ENCODE measurements at places on chromosomes 7 and 10.

- peak overlapping the region; percentile 67 for H3K27ac ChIP-seq
- peaks cover 13% of the 10 kb centered on the region for H3K4me1 ChIP-seq
- no peaks in the 10 kb centered on the region for H3K36me3 ChIP-seq
- H3K4me3 ChIP-seq = no peak overlapping the region
- no peaks in the 10 kb centered on the region for H3K27me3 ChIP-seq
- DNase-seq = no peak
Measured at GRCh38 chr10:31018356-31018750, 13.3 kb downstream of the ZNF438 start.

GRCh38 chr10:95346715-95347401 lies 56.1 kb upstream of the PDLIM1 start:
- no peaks in the 10 kb centered on the region for H3K36me3 ChIP-seq
- peaks cover 7% of the 10 kb centered on the region for H3K4me1 ChIP-seq
- H3K27me3 ChIP-seq = no peaks in the 10 kb centered on the region
- H3K27ac ChIP-seq = no peak overlapping the region

DNA sequence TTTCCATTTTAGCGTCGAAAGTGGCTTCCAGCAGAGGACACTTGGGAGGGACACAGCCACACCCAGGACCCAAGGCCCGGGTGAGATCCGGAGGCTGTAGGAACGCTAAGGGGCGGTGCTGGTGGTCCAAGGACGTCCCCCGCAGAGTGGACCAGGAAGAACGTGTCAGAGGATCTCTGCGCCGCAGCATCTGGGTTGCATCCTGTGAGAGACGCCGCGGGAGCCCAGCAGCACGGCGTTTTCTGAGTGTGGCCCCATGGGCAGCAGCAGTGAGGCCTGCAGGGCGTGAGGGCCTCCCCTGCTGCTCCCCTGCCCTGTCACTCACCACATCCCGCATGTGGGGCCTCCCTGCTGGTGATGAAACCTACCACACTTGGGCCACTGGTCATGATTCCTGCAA lies 40.5 kb upstream of the BNIP3 start:
- peaks cover 7% of the 10 kb centered on the region for H3K4me1 ChIP-seq
- DNase-seq = no peak

- peak; percentile 65 for DNase-seq
- no peaks in the 10 kb centered on the region for H3K36me3 ChIP-seq
- no peaks in the 10 kb centered on the region for H3K27me3 ChIP-seq
- H3K27ac ChIP-seq = no peak overlapping the region
Measured at GRCh38 chr7:129443612-129444011, 9.4 kb downstream of the STRIP2 start.

DNA sequence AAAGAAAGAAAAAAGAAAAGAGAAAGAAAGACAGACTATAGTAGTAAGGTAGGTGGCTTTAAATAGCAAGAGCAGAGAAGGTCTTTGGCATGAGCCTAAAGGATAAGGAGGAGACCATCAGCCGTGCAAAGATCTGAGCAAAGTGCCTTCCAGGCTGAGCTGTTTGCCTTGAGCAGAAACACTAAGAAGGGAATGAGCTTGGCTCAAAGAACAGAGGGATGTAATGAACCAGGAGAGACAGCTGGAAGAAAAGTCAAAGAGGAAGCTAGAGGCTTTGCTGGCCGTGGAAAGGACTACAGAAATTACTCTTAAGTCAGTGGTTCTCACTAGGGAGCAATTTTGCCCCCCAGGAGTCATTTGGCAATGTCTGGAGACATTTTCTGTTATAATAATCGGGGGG lies 228.6 kb downstream of the FGFR2 start:
- no peaks in the 10 kb centered on the region for H3K36me3 ChIP-seq
- H3K4me3 ChIP-seq = no peak overlapping the region

- H3K36me3 ChIP-seq = no peaks in the 10 kb centered on the region
- no peak overlapping the region for H3K27ac ChIP-seq
- no peak for DNase-seq
- no peak overlapping the region for H3K4me3 ChIP-seq
Measured at GRCh38 chr7:20484356-20484755, 131.1 kb upstream of the ABCB5 start.

GRCh38 chr7:47885309-47885986 lies 62.8 kb downstream of the PKD1L1 start:
- DNase-seq = no peak
- H3K36me3 ChIP-seq = no peaks in the 10 kb centered on the region

- no peak for DNase-seq
- no peaks in the 10 kb centered on the region for H3K27me3 ChIP-seq
- no peak overlapping the region for H3K4me3 ChIP-seq
- no peak overlapping the region for H3K27ac ChIP-seq
- no peaks in the 10 kb centered on the region for H3K4me1 ChIP-seq
Measured at GRCh38 chr10:17206210-17206709, 4.8 kb upstream of the TRDMT1 start.

GRCh38 chr10:22702348-22702747 lies 12.0 kb downstream of the PIP4K2A start:
- no peak overlapping the region for H3K27ac ChIP-seq
- no peak for DNase-seq
- no peak overlapping the region for H3K4me3 ChIP-seq
- H3K27me3 ChIP-seq = no peaks in the 10 kb centered on the region
- no peaks in the 10 kb centered on the region for H3K4me1 ChIP-seq

DNA sequence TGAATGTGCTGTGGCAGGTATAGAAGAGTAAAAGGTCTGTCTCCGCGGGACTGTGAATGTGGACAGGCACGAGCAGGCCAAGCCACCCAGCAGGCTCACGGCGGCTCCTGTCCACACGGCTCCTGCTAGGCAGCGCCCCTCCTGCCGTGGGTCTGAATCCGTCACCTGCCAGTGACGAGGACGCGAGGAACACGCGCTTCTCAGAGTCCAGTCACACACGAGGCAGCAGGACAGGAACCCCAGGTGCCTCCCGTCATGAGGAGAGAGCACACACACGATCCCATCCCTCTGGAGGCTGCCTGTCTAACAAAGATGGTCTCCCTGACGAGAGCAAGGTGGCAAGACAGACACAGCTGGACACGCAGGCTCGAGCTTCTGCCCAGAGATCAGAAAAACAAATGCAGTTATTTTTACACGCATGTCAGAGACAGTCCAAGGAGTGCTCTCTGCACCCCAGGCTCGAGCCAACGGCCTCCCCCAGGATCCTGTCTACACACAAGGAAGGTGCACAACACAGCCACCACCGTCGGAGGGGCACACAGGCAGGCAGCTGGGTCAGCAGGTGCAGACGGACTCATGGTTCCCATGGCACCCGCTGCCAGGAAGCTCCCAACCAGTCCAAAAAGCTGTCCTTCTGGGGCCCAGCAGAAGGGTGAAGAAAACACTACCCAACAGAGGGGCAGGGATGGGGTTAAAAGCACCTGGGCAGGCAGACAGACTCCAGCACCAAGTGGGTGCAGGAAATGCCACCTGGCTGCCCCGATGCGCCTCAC lies 103.2 kb downstream of the MAD1L1 start:
- no peaks in the 10 kb centered on the region for H3K27me3 ChIP-seq
- no peak for DNase-seq
- H3K4me1 ChIP-seq = no peaks in the 10 kb centered on the region
- no peaks in the 10 kb centered on the region for H3K36me3 ChIP-seq

DNA sequence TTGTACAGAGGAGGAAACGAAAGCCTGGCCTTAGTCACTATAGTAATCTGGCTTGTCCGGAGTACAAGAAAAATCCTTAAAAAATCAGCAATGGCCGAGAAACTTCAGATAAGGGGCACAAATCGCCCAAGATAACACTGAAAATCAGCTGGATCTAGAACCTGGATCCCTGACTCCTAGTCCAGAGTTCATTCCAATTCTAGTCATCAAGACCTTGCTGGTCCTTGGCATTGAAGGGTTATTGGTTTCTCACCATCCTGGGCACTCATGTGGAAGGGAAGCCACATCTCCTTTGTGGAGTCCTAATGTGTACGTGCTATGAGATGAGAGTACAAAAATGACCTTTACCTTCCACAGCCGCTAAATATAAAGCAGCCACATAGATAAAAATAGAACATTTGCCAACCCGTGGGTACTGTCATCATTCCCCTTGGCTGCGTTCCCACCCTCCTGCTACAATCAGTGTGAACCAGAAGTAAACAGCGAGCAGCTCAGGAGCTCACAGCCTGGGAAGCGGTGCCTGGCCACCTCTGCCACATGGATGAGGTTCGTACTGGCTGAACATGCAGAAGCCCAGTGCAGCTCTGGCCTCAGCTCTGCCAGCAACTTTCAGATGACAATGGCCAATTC lies 116.0 kb upstream of the PDLIM1 start:
- peaks cover 52% of the 10 kb centered on the region for H3K4me1 ChIP-seq
- H3K36me3 ChIP-seq = no peaks in the 10 kb centered on the region
- no peaks in the 10 kb centered on the region for H3K27me3 ChIP-seq
- H3K27ac ChIP-seq = peak overlapping the region; percentile 73

DNA sequence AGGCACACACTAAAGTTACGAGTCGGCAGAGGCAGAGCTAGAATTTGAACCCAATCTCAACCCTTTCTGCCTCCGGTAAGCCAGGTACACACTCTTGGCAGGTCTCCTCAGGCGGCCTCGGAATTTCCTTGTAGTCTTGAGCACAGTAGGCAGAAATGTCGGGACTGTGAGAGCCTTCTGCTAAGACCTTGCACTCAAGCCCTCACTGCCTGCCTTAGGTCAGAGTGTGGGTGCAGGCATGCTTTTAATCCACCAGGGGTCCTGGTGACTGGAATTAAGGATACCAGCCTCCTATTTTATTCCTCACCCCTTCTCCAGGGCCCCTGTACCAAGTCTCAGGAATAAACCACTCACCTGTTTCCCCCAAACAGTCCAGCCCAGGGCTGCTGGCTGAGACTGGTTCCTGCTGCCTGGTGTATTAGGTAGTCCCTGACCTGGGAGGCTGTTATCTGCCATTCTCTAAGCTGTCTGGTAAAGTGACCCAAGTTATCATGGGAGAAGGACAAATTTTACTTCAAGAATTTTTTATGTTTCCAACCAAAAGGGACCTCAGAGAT lies 855 bp downstream of the ATP6V1F start:
- H3K4me1 ChIP-seq = no peaks in the 10 kb centered on the region
- H3K4me3 ChIP-seq = peak overlapping the region; percentile 63
- peak; percentile 43 for DNase-seq

DNA sequence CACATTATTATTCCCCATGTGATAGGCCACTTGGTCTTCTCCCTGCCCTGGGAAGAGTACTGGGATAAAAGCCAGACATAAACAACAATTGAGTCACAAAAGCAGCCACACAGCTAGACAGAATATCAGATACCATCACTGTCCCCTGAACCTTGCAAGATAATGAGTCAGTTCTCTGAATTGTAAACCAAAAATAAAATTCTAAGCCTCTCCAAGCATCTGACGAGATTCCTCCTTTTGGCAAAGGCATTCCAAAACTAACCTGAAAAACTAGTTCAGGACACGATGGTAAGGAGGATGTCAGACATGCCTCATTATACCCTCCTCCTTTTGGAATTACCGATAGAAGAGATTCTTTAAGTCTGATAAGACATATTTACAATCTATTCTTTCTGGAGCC lies 450.7 kb downstream of the HTR7 start:
- no peaks in the 10 kb centered on the region for H3K27me3 ChIP-seq
- no peak overlapping the region for H3K27ac ChIP-seq
- H3K36me3 ChIP-seq = no peaks in the 10 kb centered on the region
- no peak overlapping the region for H3K4me3 ChIP-seq

DNA sequence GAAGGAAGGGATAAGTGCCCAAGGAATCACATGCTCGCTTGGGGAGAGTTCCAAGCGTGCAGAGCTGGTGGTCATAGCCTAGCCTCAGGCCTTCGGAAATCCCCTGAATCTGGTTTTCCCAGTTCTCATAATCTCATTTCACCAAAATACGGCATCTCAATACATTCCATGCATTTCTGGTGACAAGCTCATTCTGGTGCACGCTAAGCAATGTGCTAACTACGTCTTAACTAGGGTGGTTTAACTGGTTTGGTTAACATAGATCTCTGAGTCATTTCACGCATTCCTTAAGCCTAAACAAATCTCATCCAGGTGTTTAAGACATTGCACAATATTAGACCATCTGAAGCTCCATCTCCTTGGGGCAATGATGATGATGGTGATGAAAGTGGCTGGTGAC lies 72.9 kb upstream of the STEAP1B start:
- H3K4me1 ChIP-seq = no peaks in the 10 kb centered on the region
- no peak overlapping the region for H3K27ac ChIP-seq
- no peaks in the 10 kb centered on the region for H3K27me3 ChIP-seq
- H3K36me3 ChIP-seq = no peaks in the 10 kb centered on the region
- no peak for DNase-seq
- no peak overlapping the region for H3K4me3 ChIP-seq

DNA sequence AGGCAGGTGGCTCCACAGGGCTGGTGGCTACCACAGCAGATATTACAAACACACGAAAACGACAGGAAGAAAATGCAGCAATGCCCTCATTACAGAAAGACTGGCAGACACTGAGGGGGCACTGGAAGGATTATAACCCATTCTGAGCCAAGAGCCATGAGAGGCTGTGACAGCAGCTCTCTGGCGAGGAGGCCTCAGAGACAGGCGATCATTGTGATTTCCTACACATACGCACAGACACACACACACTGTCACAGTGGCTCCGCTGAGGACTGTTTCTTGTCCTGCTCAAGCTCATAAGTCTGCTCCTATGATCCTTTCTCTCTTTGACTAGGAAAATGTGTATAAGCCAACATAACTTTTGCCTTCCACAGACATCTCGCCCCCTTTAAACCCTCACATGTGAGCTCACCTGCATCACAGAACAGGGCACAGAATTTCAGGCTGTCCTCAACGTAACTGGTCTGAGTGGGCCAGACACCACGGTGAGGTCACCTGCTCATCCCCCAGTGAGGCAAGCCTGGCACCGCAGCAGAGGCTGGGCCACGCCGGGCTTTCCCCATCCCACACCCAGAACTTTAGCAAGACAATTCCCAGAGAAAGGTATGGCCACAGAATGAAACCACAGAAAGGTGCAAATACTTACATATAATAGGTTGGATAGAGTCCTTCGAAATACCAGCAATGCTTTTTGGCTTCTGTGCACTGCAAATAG lies 51.7 kb downstream of the VOPP1 start:
- no peaks in the 10 kb centered on the region for H3K36me3 ChIP-seq
- no peak for DNase-seq
- no peak overlapping the region for H3K4me3 ChIP-seq

DNA sequence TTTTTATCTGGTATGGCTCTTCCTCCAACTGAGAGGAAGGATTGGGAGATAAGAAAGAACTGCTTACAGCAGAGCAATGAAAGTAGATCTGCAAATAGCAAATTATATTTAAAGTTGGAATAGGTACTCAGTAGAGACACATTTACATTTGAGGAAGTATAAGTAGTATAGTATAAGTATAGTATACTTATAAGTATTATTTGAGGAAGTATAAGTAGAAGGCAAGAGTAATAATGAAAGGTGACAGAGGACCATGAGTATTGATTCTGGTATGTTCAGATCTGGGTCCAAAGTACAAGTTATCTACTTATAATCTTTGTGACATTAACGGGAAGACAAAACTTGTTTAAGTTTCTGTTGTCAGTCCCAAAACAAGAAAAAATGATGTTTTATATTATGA lies 527.6 kb upstream of the SORCS1 start:
- no peaks in the 10 kb centered on the region for H3K27me3 ChIP-seq
- H3K36me3 ChIP-seq = no peaks in the 10 kb centered on the region
- no peak overlapping the region for H3K4me3 ChIP-seq

- H3K4me1 ChIP-seq = no peaks in the 10 kb centered on the region
- no peaks in the 10 kb centered on the region for H3K27me3 ChIP-seq
- H3K27ac ChIP-seq = no peak overlapping the region
Measured at GRCh38 chr7:117916309-117916708, 43.1 kb upstream of the CTTNBP2 start.
